AG04449 (cell line): ENCODE measurements at places on chromosomes 2 and 18.

- no peak for DNase-seq
These were observed 7.3 kb upstream of the PROM2 start for GRCh38 chr2:95266781-95267430.

- no peak for DNase-seq
These were observed 113.8 kb upstream of the NRXN1 start for GRCh38 chr2:51145761-51146160.

DNA sequence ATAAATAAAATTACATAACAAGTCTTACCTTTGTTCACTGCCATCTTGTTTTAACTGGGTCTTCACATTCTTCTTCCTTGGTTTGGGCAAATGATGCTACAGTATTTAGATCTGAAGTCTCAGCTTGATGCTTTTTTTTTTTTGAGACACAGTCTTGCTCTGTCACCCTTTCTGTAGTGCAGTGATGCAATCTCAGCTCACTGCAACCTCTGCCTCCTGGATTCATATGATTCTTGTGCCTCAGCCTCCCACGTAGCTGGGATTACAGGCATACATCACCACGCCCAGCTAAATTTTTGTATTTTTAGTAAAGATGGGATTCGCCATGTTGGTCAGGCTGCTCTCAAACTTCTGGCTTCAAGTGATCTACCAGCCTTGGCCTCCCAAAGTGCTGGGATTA, 53.2 kb upstream of the MAT2A start:
- DNase-seq: no peak

- DNase-seq: no peak
These were observed 106.9 kb downstream of the FARSB start for GRCh38 chr2:222548992-222549391.

- no peak for DNase-seq
These were observed 134.5 kb downstream of the NBAS start for GRCh38 chr2:15426606-15427005.

DNA sequence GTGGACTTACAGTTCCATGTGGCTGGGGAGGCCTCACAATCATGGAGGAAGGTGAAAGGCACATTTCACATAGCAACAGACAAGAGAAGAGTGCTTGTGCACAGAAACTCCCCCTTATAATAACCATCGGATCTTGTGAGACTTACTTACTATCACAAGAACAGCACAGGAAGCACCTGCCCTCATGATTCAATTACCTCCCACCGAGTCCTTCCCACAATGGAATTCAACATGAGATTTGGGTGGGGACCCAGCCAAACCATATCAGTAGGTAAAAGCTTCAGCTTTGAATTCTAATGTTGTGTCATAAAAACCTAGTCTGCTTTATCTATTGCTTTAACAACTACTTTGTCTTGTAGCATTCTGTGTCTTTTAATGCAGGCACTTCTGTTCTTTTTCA, 140.4 kb upstream of the PIK3C3 start:
- DNase-seq: no peak

DNA sequence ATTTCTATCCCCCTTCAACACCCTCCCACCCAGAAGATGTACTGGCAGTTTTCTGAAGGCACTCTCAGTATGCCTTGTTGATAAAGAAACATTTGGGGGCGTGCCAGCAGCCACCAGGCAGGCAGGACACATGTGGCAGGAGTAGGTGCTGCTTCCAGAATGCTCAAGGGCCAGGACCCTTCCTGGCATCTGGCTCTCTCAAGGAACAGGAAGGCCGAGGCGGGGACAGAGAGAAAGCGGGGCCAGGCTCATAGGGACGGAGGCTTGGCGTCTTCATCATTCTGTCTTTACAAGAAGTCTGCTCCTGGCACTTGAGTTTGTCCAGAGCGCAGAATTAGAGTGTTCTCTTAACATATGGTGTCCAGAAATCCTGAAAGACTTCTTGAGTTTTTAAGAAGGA, 121.6 kb downstream of the FAM210A start:
- no peak for DNase-seq

GRCh38 chr2:33116799-33117198, 170.0 kb downstream of the LTBP1 start:
- DNase-seq: no peak

- no peak for DNase-seq
These were observed 39.5 kb upstream of the CREG2 start for GRCh38 chr2:101426822-101427221.

- DNase-seq: no peak
These were observed 50.6 kb upstream of the RMDN2 start for GRCh38 chr2:37874470-37874869.

GRCh38 chr2:110115291-110116032, at the start of gene MALL:
MALL (minus strand) TSS chr2:110115822; CDS start chr2:110115792, 30 bp downstream.
- DNase-seq: no peak

- DNase-seq: no peak
These were observed 216.1 kb downstream of the ZNF804A start for GRCh38 chr2:184814421-184814820.

- no peak for DNase-seq
These were observed 460.8 kb upstream of the HS6ST1 start for GRCh38 chr2:128779301-128780095.

DNA sequence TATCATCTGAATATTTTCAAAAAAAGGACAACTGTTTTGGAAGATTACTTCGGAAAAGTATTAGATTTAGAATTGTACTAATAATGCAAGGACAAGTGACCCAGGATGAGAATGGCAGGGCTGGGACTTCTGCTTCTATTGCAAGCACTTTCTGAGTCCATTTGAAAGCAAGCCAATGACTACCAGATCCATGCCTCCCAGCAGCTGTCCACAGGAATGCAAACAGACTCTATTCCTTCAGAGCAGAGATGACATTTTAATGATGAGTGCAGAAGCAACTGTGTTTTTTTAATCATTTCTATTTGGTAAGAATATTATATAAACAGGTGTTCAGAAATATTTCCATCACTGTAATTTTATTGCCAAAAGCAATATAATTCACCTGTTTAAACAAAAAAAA, 456.7 kb downstream of the SOX11 start:
- DNase-seq: no peak

GRCh38 chr2:26597197-26597596, 44.0 kb downstream of the CIB4 start:
- DNase-seq: no peak

GRCh38 chr2:70902067-70902442, 33.6 kb upstream of the ATP6V1B1 start:
- DNase-seq: no peak

DNA sequence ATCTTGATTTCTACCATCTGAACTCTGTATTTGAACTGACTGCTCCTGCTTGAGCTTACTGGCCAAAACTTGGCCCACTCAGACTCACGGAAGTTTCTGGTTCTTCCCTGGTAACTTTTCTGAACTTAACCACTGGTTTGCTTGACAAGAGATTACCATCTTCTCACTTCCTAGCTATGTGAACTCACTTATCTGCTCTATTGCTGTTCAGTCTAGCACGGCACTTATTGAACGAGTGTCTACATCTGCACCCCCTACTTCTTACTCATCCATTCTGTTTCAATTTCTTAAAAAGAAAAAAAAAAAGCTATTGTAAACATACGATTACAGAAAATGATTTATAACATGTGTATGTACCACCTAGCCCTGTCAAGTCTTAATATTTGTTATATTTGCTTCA, 9.0 kb downstream of the CKAP2L start:
- DNase-seq: no peak

GRCh38 chr2:25129901-25130520, 38.4 kb downstream of the POMC start:
- DNase-seq: no peak

GRCh38 chr2:11578986-11579774, 45.3 kb downstream of the GREB1 start:
- DNase-seq: no peak

DNA sequence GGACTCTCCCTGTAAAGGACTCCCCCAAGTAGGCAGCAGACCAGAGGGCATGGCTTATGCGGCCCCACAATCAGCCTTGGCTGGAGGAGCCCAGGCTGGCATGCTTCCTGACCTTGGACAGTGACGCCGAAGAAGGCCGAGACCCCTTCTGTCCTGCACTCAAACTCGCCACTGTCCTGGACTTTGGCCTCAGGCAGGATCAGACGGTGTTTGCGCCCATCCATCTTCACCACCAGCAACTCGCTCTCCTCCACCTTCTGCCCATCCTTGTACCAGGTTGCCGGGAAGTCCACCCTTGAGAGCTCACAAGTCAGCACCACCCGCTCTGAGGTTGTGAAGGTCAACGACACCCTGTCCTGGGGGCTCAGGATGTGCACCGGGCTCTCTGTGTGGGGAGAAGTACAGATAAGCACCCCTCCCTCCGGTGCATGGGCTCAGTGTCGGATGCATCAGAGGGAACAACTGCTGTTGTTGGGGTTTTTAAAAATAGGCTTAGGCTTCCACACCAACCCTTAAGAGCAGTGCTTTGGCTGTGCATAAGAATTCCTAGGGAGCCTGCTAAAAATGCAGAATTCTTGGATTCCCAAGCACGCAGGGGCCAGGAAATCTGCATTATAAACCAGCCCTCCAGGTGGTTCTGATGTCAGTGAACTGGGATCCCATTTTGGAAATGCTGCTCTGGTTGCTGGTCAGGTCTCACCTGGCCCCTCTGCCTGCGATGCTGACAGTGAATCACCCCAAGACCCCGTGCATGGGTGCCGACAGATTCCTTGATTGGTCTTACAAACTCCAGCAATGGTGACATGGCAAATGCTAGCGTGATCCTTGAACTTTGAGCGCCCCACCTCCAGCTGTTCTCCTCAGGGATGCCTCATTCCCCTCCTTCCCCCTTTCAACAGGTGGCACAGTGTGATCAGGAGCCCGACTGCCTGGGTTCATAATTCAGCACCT, 5.9 kb downstream of the OBSL1 start:
- no peak for DNase-seq

DNA sequence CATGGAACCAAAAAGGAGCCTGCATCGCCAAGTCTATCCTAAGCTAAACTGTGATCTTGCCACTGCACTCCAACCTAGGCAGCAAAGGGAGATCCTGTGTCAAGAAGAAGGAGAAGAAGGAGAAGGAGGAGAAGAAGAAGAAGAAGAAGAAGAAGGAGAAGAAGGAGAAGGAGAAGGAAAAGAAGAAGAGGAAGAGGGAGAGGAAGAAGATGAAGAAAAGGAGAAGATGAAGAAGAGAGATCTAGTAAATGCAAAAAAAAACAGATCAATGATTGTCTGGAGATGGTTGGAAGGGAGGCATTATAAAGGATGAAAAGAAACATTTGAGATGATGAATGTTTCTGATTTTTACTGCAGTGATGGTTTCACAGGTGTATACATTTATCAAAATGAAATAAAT, 1629.0 kb upstream of the PIK3C3 start:
- DNase-seq: no peak

GRCh38 chr2:220419647-220420046, 792.2 kb downstream of the SLC4A3 start:
- DNase-seq: no peak

- no peak for DNase-seq
These were observed 335.6 kb downstream of the CYRIA start for GRCh38 chr2:16330012-16330411.

DNA sequence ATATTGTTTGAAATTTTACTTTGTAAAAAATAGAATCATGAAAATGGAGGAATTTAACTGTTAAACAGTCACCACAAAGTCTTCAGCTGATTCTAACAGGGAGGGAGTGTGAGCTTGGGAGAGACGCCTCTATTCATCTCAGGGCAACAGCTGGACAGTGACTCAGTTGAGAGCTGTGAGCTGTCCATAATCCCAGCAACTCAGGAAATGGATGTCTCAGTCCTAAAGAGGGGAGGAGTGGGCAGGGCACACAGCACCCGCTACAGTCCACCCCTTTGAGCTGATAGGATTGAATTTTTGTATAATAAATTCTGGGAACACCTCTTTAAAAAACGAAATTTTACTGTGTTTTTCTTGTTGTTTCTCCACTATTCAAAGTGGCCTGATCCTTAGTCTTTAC, 255.1 kb upstream of the THUMPD2 start:
- peak; percentile 82 for DNase-seq

GRCh38 chr2:11569636-11570035, 35.8 kb downstream of the GREB1 start:
- no peak for DNase-seq

DNA sequence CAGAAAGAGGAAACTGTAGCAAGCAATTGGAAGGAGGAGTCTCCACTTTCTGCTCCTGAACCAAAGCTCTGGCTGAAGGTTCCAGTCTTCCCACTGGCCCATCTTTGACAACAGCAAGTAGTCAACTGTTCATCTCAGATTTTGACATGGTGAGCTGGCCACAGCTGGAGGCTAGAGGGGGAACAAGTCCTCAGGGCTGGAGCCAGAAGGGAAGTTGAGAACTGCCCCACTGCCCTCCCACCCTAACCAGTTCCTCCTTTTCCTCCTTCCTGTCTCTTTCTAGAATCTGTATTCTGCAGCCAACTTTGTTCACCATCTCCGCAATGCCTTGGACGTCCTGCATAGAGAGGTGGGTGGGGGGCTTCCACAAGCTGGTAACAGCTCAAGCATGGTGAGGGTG, 105.8 kb downstream of the PLB1 start:
- no peak for DNase-seq

- DNase-seq: no peak
These were observed 69.3 kb downstream of the NCKAP5 start for GRCh38 chr2:133498662-133499585.

DNA sequence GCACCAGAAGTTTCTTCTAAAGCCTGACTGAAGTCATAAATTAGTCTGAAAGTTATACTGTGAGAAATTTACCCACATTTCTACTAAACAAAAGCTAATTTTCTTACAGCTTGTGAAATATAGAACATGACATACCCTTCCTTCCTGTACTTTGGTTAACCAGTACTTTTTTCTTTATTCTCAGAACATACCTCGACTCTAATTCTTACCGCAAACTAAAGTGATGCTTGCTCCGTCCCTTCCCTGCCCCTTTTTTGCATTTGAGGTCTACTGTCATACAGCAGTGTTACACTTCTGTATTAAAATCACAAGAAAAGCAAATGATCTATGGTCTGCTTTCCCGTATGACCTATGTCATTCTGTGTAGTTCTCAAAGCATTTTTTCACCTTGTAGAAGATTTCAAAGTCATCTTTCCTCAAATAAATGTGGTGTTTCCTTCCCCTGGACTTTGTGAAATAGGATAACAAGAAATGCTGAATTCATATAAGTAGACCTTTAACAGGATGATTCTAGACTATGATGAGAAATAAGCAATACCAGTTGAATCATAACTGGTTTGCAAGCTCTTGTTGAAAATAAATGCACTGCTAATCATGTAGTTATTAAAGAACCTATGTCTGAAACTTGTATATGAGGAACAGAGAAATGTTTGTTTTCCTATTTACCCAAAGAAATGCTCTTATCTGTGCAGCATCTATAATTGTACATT, 30.4 kb downstream of the CYTIP start:
- DNase-seq: no peak

GRCh38 chr2:135552887-135553286, 21.6 kb downstream of the R3HDM1 start:
- DNase-seq: no peak

- DNase-seq: no peak
These were observed 117.9 kb upstream of the PELI1 start for GRCh38 chr2:64262071-64262470.

DNA sequence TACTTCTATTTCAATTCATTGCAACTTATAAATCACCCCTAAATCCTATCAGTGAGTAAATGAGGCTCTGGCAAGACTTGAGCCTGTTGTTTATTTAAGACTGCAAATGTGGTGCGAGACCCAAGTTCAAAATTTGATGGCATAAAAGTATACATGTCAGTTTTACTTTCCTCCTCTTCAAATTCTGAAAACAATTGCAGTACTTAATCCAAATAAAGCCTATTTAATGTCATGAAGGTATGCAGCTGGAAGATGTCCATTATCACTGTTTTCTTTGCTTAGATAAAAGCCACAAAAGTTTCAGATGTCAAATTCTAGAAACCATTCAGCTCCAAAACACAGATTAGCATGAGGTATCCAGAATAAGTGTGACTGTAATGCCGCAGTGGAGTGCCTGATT, 3.3 kb downstream of the APCDD1 start:
- no peak for DNase-seq
